Stimulated activated CD8-positive, alpha-beta memory T cell treated with anti-CD3 and anti-CD28 coated beads, Interleukin-15, amount 100 ng/mL, for 1 hour (primary cell): ENCODE measurements at places on chromosomes 12 and 14.

DNA sequence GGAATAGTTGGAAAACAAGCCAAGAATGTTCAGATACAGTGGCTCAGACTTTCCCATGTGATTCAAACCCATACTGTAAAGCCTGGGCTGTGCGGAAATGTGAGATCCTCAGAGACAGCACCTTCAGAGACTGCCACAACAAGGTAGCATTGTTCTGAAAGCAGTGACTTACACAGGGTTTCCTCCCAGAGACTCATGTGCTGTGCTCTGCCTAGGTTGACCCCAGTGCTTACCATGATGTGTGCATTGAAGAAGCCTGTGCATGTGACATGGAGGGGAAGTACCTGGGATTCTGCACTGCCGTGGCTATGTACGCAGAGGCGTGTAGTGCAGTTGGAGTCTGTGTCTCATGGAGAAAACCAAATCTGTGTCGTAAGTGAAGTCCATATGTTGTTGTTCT is 219.4 kb downstream of the LRRK2 start:
- DNase-seq: no peak

- DNase-seq: no peak
Measured at GRCh38 chr12:57610554-57611107, 604 bp upstream of the ARHGEF25 start.

DNA sequence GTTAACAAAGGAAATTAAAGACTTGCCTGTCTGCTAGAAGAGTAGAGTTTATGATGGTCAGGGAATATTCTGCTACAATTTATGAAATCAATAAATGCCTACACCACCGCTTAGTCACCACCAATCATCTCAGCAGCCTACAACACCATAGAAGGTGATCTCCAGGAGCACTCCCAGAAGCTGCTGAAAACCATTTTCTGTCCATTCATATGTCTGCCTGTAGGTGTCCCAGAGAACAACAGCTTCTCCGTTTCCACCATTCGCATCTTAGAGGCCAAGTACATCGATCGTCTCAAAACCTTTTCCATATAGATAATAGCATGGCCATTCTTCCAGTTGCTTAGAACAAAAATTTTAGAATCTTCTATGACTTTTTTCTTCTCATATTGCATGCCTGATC is 303.4 kb downstream of the KCNC2 start:
- DNase-seq: no peak

GRCh38 chr12:45336331-45336730 is 120.4 kb downstream of the ANO6 start:
- DNase-seq: no peak

DNA sequence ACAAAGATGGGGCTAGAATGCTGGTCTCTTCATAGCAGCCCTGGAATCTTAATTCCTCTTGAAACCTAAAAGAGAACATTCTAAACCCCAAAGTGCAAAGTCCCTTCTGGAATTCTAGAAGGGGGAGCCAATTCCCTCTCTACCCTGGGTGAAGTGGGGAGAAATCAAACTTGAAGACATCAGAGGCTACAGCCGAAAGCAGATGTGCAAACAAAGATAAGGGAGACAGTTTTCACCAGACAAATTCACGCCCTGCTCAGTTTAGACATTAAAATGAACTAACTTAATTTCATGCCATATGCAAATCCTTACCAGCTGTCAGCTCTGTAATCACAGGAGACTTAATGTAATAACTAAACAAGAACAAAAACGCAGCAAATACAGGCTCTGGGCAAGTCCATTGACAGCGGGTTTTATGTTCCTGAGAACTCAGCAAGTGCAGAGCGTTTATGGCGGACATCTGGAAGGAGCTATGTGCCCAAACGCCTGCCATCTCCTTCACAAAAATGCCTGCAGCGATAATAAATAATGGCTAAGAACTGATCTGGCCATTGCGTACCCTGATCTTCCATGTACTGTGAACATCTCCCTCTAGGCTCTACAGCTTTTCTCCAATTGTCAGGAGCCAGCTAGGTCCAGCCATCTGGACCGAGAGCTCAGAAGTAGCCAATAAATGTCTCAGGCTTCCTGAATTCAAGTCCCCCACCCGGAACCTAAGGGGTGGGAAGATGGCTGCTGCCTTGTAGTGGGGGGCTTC is 19.1 kb upstream of the FICD start:
- no peak for DNase-seq

- no peak for DNase-seq
Measured at GRCh38 chr14:60807971-60808370, 73.4 kb downstream of the MNAT1 start.

GRCh38 chr14:94102768-94103482 is 7.6 kb upstream of the IFI27 start:
- no peak for DNase-seq

- no peak for DNase-seq
Measured at GRCh38 chr12:92439420-92439805, 263.4 kb upstream of the PLEKHG7 start.

DNA sequence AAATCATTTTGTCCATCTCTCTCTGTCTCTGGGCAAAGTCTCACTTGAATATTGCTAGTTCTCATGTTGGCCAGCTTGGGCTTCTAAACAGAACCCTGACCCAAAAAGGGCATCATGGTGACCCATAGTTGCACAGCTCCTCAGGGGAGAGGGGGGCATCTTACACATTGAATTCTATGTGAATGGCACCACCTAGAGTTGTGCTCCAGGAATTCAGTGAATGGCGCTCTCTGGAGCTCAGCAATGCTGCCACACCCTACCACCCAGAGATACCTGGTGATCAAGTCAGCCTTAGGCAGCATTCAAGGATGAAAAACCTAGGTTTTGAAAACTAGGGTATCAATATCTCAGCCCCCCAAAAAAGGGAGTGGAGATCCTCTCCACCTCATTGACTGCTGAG is 50.6 kb downstream of the SMUG1 start:
- no peak for DNase-seq

- no peak for DNase-seq
Measured at GRCh38 chr12:726281-727140, 25.9 kb upstream of the WNK1 start.

GRCh38 chr14:92638266-92638665 is 110.2 kb downstream of the LGMN start:
- DNase-seq: no peak

GRCh38 chr12:8078398-8078797 is 3.7 kb upstream of the NECAP1 start:
- peak; percentile 20 for DNase-seq

DNA sequence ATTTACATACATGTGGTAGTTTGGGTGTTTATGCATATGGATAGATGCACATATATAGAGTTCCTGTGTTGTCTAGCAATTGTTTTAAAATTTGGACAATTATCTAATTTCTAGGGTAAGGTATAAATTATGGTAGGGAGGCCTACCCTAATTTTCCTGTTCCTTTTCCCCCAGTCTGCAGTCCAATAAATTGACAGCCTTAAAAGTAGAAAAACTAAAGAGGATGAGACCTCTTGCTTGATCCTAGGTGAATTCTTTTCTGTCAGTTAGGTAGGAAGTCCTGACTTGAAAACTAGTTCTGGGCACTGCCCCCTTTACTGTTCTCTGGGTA is 2.1 kb upstream of the CDKN1B start:
- no peak for DNase-seq

DNA sequence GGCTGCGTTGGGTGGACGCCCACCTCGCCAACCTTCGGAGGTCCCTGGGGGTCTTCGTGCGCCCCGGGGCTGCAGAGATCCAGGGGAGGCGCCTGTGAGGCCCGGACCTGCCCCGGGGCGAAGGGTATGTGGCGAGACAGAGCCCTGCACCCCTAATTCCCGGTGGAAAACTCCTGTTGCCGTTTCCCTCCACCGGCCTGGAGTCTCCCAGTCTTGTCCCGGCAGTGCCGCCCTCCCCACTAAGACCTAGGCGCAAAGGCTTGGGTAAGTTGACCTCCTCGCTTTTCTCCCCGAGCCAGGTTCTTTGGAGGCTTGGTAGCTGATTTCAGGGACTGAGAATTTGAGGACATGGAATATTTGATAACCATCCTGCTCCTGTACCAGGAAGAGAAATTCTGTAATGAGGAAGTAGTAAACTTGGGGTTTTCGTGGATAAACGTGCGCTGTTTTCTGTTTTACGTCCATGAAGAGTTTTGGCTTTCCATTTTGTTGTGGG is 530 bp downstream of the APAF1 start:
- DNase-seq: no peak

DNA sequence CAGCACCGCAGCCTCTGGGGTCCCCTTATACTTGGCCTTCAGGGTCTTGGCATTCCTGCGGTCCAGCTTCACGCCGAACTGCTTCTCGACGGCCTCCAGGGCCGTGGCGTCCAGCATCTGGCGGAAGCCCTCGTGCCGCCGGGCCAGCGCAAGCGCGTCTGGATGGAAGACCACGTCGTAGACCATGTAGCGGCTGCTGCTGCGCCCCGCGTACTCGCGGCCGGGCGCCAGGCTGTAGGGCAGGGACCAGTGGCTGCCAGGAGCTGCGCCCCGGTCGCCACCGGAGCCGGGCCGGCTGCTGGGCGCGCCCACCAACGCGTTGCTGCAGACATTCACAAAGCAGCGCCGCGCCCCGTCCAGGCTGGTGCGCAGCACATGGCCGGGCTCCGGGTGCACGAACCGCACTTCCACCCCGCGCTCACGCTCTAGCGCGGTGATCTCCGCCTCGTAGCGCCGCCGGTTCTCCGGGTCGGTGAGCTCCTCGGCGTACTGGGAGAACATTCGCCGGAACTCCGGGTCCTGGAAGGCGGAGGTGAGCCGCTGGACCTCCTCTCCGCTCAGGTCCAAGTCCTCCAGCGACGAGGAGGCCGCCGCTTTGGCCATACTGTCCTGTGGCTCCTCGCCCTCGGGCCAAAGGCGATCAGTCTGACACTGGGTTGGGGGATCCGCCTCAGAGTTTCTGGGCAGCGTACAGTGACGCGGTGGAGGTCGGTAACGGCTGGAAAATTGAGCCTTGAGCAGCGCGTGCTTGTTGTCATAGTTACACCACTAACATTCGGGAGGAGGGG is at the start of gene DNAAF2:
Gene DNAAF2, minus strand, starts transcription at position 698 of the 788 bp plus-strand sequence. Its CDS starts 95 bp downstream, at position 603.
- peak; percentile 40 for DNase-seq

GRCh38 chr12:116687888-116688287 is 50.0 kb downstream of the SPRING1 start:
- DNase-seq: no peak

DNA sequence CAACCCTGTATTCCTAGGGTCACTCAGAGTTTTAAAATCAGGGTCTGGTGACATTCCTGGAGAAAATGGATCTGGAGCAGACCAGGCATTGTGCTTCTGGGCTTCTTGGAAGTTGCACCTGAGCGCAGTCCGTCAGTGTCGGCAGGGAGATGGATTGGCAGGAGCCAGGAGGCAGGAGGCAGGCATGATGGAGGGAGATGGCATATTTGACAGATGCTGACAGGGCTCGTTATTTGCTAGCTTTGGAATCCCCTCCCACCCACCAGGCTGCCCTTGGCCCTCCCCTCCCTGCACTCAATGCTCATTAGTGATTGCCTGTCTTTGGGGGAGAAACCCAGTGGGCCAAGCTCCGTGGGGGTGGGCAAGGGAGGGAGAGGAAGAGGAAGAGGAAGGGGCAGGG is 4.7 kb downstream of the CISTR start:
- DNase-seq: no peak

GRCh38 chr12:69014047-69014446 is 81.1 kb upstream of the CPM start:
- DNase-seq: no peak

GRCh38 chr12:126535971-126536370 is 1470.7 kb downstream of the AACS start:
- DNase-seq: no peak

GRCh38 chr14:28879573-28879996 is 113.0 kb downstream of the FOXG1 start:
- DNase-seq: no peak

GRCh38 chr14:59905188-59905587 is 14.8 kb upstream of the LRRC9 start:
- no peak for DNase-seq

GRCh38 chr14:75773046-75773445 is 112.0 kb downstream of the TTLL5 start:
- no peak for DNase-seq

GRCh38 chr14:93977790-93978581 is 1.6 kb upstream of the ASB2 start:
- peak; percentile 32 for DNase-seq

GRCh38 chr12:26744697-26745440 is 88.1 kb downstream of the ITPR2 start:
- DNase-seq: no peak

DNA sequence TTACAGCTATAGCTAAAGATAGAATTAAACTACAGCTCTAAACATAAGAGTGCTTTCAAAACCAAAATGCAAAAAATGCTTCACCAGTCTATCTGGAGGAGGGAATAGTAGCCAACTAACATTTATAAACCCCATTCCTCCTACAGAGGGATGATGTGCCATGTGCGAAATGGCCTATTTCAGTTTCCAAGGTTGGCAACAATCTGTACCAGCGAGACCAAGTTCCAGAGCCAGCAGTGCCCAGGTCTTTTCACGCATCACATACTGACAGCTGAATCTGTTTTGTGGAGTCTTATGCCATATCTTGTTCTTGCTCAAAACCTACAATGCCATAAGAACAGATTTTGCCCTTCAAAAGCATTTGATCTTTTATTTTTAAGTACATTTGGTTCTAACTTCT is 24.5 kb downstream of the NELL2 start:
- DNase-seq: no peak

GRCh38 chr12:74317078-74317601 is 220.5 kb upstream of the ATXN7L3B start:
- DNase-seq: no peak

DNA sequence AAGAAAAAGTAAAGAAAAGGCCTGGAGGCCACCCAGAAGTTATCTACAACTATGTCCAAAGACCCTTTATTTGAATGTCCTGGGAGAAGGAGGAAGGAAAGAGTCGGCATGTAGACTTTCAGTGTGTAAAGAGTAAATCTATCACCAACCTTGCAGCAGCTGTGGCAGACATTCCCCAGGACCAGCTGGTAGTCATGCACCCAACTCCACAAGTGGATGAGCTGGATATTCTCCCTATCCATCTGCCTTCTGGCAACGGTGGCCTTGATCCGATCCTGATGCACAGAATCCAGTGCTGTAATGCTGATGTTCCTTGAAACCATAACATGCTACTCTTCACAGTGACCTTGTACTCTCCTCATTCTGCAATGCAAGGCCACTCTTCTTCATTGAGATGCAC is 27.3 kb downstream of the KRT76 start:
- DNase-seq: no peak

DNA sequence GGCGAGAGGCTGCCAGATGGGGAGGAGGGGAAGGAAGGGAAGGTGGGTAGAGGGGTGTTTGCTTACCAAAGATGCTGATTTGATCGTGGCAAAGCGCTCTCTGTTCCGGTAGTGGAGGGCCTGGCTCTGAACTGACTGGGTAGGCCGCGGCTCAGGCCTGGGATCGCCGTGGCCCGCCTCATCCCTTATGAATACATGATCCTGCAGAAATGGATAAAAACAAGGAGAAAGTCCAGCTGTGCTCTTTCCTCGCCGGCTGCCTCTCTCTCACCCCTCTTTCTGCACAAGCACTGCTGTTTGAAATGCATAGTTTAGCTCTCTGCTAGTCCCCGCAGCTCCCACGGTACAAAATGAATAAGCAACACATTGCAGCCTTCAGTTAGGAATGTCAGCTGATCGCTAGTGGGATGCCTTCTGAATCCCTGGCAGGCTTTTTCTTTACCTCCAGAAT is 53.8 kb downstream of the PEBP1 start:
- DNase-seq: no peak

GRCh38 chr14:99980299-99980698 is 84.9 kb upstream of the EVL start:
- no peak for DNase-seq
